ENCODE measurements at places on chromosomes 12 and 14.

- no peak for DNase-seq
Measured at GRCh38 chr12:49034286-49034622, 15.7 kb upstream of the PRKAG1 start.

DNA sequence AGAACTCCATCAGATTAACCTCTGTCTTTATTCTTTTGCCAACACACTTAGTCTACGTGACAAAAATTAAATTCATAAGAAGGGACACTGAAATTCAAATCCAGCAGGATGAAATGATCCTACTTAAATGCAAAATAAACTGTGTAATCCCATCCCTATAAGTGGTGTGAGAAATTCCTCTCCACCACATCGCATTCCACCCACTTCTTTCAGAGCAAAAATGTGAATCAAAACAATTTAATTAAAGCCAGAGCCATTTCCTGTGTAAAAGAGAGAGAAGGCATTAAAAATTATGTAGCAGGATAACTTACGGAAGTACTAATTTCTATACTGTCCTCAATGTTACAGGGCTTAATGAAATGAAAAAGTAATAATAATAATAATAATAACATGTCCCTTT lies 844.3 kb downstream of the GALC start:
- peak; percentile 10 for DNase-seq

DNA sequence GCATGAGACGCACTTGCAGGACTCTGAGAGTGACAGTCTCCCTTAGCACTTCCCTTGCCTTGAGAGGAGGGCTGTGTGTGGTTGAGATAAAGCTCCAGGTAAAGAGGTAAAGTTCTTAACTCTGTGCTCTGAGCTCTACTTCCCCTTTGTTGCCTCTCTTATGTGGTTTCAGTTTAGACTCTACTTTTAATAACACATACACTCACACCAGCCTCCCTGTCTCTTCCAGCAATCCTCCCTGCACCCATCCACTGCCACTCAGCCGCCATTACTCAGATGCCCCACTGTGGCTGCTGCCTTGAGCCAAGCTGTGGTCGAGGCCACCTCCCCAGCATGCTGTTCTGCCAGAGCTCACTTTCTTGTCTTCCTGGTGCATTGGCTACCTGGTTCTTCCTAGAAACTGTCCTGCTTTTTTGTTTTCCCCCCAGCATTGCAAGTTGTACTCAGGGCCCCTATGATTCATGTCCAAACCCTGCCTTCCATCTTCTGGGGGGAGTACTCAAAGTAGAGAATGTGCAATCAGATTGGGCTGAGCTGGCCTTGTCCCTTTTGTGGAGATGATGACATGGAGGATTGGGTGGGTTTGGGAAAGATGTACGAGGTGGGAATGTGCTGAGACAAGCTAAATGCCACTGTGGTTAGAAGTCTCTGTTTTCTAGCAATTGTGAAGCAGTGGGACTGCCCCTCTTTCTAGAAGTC lies 115.5 kb upstream of the PARP11 start:
- DNase-seq = no peak

DNA sequence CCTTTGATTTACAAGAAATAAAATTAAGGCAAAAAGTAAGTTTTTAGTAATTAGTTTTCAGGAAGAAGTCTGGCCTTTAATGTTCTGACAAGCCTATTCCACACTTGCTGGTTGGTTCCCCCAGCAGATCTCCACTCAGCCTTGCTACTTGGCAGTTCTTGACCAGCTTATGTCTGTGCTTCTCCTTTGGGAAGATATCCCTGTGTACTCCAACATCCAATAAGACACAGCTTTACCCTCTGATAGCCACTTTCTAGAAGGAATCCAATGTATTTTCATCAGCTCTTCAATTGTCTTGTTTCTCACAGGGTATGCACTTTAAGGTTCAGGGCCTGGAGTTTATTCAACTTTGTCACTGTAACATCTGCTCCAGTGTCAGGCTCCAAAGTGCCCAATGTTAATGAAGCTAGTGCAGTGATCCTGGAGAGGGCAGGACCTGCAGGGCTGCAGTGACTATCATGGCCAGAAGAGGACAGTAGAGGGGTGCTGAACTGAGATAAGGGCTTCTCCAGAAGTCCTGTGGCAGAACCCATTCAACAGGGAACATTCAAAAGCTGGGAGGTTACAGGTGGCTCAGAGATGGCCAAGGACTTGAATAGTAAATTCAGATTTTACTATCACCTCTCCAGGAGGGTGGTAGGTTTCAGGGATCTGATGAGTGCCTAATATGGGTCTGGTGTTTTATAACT lies 22.9 kb downstream of the JKAMP start:
- DNase-seq = peak; percentile 58

- peak; percentile 84 for DNase-seq
Measured at GRCh38 chr14:89303456-89304435, 113.3 kb downstream of the FOXN3 start.

DNA sequence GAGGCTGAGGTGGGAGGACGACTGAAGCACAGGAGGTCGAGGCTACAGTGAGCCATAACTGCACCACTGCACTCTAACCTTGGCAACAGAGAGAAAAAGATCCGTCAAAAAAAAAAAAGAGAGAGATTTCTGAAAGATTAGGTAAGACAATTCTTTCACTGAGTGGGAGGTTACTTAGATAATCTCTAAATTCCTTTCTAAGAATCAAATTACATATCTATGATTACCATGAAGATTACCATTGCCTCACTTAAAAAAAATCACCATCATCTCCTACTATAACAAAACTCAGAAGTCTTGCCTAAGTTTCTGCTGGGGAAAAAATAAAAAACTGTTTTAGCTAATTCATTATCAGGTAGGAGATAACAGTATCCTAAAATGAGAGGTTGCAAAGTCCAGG lies 366.7 kb downstream of the DUSP6 start:
- no peak for DNase-seq

- DNase-seq = no peak
Measured at GRCh38 chr12:60832290-60832689, 1236.5 kb downstream of the SLC16A7 start.

DNA sequence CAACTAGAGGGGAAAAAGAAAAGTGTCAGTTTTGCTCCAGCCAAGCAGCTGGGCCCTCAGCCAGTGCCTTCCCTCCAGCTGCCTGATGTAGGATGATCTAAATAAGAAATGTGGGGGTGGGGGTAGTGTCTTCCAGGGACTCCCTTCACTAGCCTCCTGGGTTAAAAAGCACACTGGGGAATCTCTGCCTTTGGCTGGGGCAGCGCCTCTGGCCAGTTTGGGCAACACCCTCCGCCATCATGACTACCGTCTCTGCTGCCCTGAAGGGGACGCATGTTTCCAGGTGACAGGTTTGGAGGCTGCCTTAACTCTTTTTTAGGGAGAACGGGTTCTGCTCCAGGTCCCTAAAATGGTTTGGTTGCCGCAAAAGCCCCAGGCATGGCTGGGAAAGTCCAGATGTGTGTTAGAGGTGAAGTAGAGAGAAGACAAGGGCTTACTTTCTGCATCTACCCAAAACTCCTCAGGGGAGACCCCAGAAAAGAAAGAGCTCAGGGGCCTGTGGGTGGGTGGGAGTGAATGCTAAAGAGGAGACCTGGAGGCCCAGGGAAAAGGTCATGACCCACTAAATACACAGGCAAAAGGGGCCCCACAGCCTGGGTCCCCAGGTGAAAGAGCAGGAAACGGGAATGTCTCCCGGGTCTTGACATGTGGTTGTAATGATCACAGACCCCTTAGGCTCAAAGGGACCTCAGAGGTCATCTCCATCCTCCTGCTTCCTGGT lies 132.8 kb upstream of the CCND2 start:
- no peak for DNase-seq

DNA sequence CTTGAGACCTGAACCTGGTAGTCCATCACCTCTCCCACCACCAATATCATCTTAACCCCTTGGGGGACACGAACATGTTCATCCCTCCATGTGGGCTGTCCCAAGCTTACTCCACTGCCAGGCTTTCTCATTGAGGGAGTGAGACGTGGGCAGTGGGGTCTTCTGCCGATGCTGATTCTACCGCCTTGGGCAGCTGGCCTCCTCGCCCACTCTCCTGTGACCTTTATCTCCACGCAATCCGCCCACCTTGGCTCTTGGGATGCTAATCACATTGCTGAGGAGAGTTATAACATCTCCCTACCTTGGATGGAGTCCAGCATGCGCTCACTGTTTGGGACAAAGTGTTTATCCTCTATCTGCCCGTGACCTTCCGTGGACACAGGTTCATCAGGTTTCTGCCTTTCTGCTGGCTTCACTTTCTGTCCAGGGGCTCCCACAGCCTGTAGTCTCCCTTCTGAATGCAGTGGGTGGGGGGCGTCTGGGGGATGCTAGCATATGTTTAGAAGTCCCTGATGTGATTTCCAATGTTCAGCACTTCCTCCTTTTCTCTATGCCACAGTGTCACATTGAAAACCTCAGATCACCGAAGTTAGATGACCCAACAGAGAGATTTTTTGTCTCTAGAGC lies 53.2 kb upstream of the ESRRB start:
- DNase-seq = no peak

GRCh38 chr12:10153271-10154144 lies 18.4 kb downstream of the OLR1 start:
- peak; percentile 85 for DNase-seq

GRCh38 chr12:47366157-47366556 lies 286.4 kb upstream of the AMIGO2 start:
- DNase-seq = no peak

DNA sequence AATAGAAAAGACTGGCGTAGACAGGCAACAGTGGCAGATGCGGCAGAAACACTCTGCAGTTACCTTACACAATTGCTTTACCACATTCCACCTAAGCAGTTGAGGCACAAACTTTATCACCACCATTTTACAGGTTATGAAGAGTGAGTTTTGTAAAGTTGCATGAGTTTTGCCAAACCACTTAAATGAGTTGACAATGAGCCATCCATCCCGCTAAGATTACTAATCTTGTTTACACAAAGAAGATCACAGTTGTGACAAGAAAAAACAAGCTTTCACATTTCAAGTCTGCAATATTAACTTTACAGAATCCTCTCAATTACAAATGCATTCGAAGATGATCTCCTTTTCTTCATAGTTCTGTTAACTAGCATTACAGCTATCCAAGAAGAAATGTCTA lies 1.8 kb downstream of the TMCC3 start:
- peak; percentile 44 for DNase-seq

GRCh38 chr14:35355981-35356841 lies 48.3 kb downstream of the NFKBIA start:
- peak; percentile 60 for DNase-seq

- DNase-seq = peak; percentile 99
Measured at GRCh38 chr12:96241846-96242256, 47.7 kb downstream of the ELK3 start.

- DNase-seq = no peak
Measured at GRCh38 chr14:58145936-58146335, 6.1 kb downstream of the ARMH4 start.

DNA sequence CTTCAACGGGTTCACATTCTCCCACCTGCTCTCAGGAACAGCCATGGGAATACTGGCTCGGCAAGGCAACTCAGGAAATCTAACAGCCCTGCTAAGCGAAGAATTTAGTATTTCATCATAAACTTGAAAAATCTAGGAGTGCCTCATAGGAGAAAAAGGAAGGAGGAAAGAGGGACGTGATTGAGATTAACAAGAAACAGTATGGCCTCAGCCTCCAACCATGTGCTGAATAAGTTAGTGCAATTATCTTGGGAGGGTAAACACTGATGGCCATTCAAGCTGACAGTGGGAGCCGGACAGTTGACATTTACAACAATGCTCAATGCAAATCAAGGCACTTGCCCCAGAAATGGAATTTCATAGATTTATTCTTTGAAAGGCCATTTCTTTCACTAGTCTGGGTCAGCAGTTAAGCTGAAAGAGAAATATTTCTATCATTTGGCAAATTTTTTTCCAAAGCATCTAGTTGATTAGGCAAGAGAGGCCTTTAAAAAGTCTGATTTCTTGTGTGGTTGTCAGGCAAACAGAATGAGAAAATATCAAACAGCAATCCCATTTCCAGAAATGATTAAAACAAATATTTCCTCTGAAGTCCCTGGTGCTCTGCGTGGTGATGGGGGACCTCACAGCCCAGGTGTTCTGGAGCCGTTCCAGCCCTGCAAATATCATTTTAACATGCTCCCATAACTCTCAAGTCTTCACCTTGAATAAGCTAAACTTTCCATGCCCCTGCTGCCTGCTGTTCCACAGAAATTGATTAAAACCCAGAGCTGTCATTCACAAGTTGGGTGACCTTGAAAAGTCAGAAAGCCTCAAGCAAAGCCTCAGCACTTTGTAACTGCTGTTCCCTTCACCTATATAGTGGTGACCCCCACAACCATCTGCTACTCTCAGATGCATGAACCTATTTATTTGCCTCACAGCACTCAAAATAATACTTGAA lies 121.6 kb downstream of the PHLDA1 start:
- DNase-seq = no peak

GRCh38 chr14:72891666-72892102 lies 2.2 kb downstream of the DPF3 start:
- DNase-seq = no peak

DNA sequence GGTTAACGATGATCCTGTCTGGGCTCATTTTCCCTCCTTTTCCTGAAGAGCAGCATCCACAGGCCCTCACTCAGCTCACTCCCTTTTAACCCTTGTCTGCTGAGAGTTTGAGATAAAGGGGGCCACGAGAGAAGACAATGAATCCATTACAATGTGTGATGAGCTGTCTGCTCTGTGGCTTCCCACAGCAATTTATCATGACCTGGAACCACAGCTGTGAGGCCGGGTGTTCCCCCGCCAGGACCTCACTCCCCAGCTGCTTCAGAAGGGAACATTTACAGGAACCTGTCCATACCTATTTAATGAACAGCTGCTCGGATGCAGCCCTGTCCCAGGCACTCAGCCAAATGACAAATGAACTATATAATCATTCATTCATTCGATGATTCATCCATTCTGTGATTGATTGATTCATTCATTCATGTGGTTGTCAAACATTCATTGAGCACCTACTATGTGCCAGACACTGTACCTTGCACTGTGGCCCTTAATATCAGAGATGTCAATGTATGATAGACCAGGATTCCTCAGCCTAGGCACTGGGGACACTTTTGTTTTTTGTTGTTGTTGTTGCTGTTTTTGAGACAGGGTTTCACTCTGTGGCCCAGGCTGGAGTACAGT lies 18.5 kb upstream of the P2RX7 start:
- no peak for DNase-seq

DNA sequence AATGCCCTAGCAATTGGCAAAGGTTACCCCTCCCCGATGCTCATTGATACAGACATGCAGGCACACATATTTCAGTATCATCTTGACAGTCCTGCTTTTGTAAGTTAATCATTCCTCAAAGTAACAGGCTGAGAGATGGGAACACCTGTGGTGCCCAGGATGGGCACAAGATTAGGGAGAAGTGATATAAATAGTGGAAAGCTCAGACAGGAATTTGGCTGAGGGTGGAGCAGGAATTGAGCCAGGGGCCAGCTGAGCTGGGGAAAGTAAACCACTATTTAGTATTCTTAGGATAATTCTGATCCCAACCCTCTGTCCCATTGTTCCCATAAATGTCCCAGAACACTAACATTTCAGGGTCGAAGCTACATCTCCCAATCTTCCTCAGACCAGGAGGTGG lies 38.3 kb downstream of the DAO start:
- DNase-seq = no peak

- peak; percentile 18 for DNase-seq
Measured at GRCh38 chr12:63042646-63043045, 107.7 kb upstream of the PPM1H start.

- no peak for DNase-seq
Measured at GRCh38 chr12:22656831-22657230, 31.9 kb downstream of the ETNK1 start.

Measured in GM23248 (cell line).